Neural progenitor cell (in vitro differentiated cells): ENCODE measurements at places on chromosomes 12 and 14.

DNA sequence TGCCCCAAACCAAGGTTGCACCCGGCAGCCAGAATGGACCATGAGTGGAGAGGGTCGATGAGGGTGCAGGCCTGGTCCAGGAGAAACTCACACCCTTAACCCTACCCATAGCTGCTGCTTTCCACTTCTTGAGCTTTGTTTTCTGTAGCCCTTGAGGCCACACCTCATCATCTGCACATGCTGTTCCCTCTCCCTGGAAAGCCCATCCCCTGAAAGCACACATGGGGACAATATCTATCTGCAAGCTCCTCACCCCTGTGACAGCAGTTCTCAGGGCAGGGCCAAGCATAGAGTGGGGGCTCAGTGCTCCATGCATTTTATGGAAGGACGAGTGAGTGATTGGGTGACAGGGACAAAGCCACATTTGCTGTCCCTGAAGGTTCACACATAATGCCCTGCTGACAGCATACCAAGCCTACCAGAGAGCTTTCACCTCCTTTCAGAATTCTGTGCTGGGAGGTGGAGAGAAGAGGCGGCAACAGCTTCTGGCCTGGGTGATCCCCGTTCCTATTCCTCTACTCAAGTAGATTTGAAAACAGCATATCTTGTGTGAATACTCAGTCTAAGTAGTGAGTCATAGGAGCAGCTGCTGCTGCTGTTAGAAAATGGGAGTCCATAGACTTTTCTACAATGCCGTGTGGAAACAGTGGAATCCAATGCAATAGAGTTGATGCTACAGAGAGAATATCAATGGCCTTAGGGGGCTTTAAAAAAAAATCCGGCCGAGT is 44.6 kb downstream of the SRGAP1 start:
- no peak for DNase-seq

- no peak for DNase-seq
Observed at GRCh38 chr14:80930095-80930494, 11.4 kb downstream of the CEP128 start.

DNA sequence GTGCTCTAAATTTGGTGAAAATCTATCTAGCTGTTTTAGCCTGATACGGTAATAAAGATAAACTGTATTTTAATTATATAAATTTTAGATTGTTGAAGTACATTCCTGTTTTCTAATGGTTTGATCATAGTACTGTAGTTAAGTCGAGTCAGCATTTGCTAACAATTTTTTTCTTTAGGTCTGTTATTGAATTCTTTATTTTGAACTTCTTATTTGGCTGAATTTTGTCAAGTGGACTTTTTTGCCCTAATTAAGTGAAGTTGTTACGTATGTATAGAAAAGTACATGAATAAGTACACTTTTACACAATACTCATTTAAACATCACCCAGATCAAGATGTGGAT is 66.8 kb downstream of the VRK1 start:
- no peak for DNase-seq

GRCh38 chr12:24198936-24199671 is 249.6 kb upstream of the SOX5 start:
- no peak for DNase-seq
